Stomach (tissue), 19 donors: ENCODE measurements at places on chromosomes 5 and 9.

DNA sequence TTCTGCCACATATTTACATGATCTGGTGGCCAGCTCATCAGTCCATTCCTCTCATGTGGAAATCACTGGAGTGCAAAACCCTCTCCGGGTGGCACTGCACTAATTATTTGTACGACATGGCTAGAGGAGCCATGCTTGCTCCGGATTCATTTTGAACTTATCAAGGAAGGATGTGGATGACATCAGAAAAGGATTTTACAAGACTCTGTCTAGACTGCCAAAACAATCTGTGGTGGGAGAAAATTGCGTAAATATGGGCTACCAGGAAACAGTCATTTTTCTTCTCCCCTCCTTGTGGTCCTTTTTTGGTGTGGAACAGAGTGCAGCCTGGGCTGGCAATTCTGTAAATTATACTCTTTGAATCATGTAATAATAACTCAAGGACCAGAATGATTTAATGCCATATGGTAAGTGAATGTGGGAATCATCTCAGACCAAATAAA, 123.4 kb upstream of the IFNE start:
- H3K36me3 ChIP-seq = no peaks in the 10 kb centered on the region
- no peaks in the 10 kb centered on the region for H3K4me1 ChIP-seq
- no peak overlapping the region for H3K27ac ChIP-seq
- no peak for DNase-seq
- no peaks in the 10 kb centered on the region for H3K27me3 ChIP-seq
- no peak overlapping the region for H3K4me3 ChIP-seq

DNA sequence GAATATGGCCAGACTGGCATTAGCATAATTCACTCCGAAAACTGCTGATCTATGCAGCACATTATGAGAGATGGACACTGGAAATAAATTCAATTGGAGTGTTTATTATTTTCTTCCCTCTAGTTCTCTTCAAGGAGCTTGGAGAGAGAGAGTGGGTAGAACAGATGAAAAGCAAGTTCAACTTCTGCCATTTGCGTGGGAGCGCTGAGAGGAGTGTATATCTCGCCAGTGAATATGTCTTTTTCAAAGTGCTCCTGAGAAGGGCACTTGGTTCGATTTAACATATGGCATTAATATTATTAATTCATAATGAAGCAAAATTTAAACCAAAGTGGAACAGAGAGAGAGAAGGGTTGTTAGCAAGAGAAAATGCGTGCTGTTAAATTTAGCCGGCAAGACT, 214.4 kb downstream of the DAB2IP start:
- H3K4me3 ChIP-seq = no peak overlapping the region
- H3K36me3 ChIP-seq = peaks cover 31% of the 10 kb centered on the region
- no peak overlapping the region for H3K27ac ChIP-seq
- no peak for DNase-seq
- H3K4me1 ChIP-seq = no peaks in the 10 kb centered on the region

GRCh38 chr9:124628741-124629140, 121.5 kb upstream of the NR5A1 start:
- no peak overlapping the region for H3K27ac ChIP-seq
- no peak overlapping the region for H3K4me3 ChIP-seq
- H3K27me3 ChIP-seq = no peaks in the 10 kb centered on the region
- no peaks in the 10 kb centered on the region for H3K4me1 ChIP-seq
- no peak for DNase-seq

DNA sequence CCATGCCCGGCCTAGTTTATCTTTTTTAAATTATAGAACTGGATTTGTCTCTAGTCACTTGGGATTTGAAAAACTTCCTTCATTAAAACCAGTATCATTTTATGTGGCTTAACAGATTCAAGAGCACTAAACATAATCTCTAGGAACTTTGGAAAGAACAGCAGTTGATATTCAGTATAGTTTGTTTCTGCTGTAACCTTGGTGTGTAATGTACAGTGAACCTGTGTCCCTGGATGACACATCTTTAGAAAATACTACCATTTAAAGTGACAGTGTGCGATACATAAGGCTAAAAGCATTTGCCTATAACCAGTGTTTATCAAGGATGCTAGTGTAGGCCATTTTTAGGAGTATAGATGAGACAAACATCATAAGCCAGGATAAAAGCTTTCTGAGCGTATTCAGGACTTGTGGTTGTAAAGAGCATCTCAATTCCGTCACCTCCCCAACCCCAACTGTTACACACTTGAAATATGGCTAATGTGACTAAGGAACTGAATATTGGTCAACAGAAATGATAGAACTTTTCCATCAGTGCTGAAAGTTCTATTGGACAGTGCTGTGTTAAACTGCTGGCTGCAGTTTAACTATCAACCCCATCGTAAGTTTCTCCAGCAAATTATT, 4.4 kb downstream of the SNX18 start:
- H3K27ac ChIP-seq = peak overlapping the region; percentile 96
- peaks cover 87% of the 10 kb centered on the region for H3K4me1 ChIP-seq
- peaks cover 5% of the 10 kb centered on the region for H3K36me3 ChIP-seq

- H3K36me3 ChIP-seq = no peaks in the 10 kb centered on the region
- H3K27me3 ChIP-seq = no peaks in the 10 kb centered on the region
- H3K4me1 ChIP-seq = no peaks in the 10 kb centered on the region
- no peak overlapping the region for H3K4me3 ChIP-seq
- DNase-seq = no peak
These were observed 122.8 kb upstream of the STC2 start for GRCh38 chr5:173451031-173451430.

DNA sequence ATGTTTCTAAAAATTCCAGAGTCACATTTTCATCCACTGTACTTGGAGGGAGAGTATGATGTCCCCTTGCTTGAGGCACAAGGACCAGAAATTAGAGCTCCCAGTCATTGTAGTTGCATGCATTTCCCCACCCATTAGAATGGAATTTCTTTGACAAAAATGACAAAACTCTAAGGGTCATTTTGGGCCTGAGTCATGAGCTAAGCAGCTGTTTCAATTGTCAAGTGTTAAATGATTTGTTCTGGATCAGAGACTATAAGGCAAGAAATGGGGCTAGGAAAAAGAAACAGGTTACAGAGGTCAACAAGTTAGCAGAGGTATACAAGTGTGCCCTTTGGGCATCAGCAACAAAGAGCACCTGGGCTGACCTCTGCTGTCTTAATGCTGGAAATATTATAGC, 131.2 kb upstream of the IQGAP2 start:
- no peak for DNase-seq
- no peaks in the 10 kb centered on the region for H3K4me1 ChIP-seq
- H3K27me3 ChIP-seq = no peaks in the 10 kb centered on the region
- no peak overlapping the region for H3K27ac ChIP-seq
- no peaks in the 10 kb centered on the region for H3K36me3 ChIP-seq
- H3K4me3 ChIP-seq = no peak overlapping the region

- no peak overlapping the region for H3K4me3 ChIP-seq
- peak; percentile 43 for DNase-seq
- no peaks in the 10 kb centered on the region for H3K36me3 ChIP-seq
These were observed 123.9 kb upstream of the HAPLN1 start for GRCh38 chr5:83844449-83845068.

DNA sequence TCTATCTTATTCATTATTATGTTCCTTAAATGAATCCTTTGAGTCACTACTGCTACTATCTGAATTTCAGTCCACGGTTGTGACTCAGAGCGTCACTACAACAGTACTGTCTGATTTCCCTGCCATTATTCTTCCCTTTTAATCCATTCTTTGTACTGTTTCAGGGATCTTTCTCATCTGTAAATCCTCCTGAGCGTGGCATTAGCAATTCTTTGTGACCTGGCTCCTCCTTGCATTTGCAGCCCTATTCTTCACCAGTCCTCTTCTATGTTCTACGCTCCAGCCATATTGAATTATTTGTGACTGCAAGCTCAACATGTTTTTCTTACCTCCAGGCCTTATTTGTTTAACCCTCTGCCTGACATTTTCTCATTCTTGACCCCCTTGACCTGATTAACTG, 5.9 kb downstream of the PRPF4 start:
- H3K4me3 ChIP-seq = no peak overlapping the region
- H3K27me3 ChIP-seq = no peaks in the 10 kb centered on the region
- H3K4me1 ChIP-seq = peaks cover 20% of the 10 kb centered on the region
- H3K36me3 ChIP-seq = peaks cover 95% of the 10 kb centered on the region

DNA sequence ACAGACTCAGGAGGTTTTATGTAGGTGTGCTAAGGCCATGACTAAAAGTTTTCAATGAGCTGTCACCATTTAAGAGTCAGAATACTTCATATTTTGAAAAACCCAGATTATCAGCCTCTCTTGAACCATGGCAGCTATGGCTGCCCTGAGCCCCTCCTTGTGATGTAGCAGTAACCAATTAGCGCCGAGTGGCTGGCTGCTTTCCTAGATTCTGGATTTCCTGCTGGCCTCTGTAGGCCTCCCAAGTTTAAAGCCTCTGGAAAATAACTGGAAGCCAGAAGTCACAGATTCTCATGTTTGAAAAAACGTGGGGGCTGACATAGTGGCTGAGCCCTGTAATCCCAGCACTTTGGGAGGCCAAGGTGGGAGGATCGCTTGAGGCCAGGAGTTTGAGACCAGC, 25.5 kb downstream of the DAB2IP start:
- no peak overlapping the region for H3K27ac ChIP-seq
- H3K4me3 ChIP-seq = no peak overlapping the region
- peaks cover 33% of the 10 kb centered on the region for H3K36me3 ChIP-seq
- DNase-seq = no peak

- peak within 1 kb of the TSS; percentile 72 for H3K4me3 ChIP-seq
- peak; percentile 77 for DNase-seq
- no peaks in the 10 kb centered on the region for H3K36me3 ChIP-seq
- peak within 1 kb of the TSS; percentile 61 for H3K27ac ChIP-seq
These were observed at the start of gene NEURL1B for GRCh38 chr5:172640822-172641358. TSS of gene NEURL1B (plus strand) at chr5:172641263. CDS start at chr5:172641407, 144 bp downstream.

DNA sequence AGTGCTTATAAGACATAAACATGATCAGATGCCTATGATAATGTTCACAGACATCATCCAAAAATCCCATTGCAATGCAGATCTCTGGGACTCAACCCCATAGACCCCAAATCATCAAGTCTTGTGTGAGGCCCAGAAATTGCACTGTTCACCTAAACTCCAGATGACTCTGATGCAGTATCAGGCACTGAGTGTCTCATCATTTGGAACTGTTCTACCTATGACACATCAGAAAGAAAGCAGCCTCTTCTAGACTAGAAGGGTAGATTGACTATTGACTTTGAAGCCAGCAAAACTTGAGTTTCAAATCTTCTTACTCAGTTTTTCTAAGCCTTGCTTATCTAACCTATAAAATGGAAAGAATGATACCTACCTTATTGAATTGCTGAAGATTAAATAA, 58.7 kb upstream of the PAPPA start:
- no peaks in the 10 kb centered on the region for H3K36me3 ChIP-seq
- no peak for DNase-seq
- H3K27me3 ChIP-seq = no peaks in the 10 kb centered on the region
- no peak overlapping the region for H3K4me3 ChIP-seq
- no peak overlapping the region for H3K27ac ChIP-seq

GRCh38 chr5:74500110-74500917, 140.2 kb downstream of the ENC1 start:
- no peaks in the 10 kb centered on the region for H3K27me3 ChIP-seq
- no peak overlapping the region for H3K4me3 ChIP-seq
- no peaks in the 10 kb centered on the region for H3K36me3 ChIP-seq
- peaks cover 17% of the 10 kb centered on the region for H3K4me1 ChIP-seq
- no peak overlapping the region for H3K27ac ChIP-seq

DNA sequence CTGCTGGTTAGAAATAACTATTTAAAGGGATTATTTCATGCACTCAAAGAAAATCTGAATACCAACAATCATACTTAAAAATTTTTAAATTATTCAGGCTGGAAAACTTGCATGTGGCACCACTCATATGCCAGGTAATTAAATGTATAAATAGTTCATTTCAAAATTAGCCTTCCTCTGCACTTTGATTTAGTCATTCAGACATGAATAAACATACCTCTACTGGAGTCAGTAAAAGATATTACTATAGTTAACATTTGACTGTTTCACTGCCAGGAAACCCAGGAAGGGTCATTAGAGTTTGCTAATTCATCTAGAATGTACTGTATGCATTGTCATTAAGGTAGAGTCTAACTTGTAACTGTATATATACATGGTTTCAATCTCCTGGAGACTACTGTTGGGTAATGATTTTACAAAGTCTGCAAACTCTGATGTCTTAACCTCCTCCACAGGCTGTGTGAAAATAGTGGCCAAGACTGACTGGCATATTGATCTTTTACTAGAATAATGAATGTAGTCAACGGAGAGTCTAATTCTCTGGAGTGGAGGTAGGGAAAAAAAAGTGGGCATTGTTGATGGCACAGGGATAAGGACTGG, 43.7 kb downstream of the TEX10 start:
- H3K36me3 ChIP-seq = peaks cover 59% of the 10 kb centered on the region
- no peak for DNase-seq
- no peak overlapping the region for H3K27ac ChIP-seq
- H3K4me3 ChIP-seq = no peak overlapping the region

- no peak overlapping the region for H3K4me3 ChIP-seq
- no peak overlapping the region for H3K27ac ChIP-seq
- peaks cover 32% of the 10 kb centered on the region for H3K36me3 ChIP-seq
- peaks cover 2% of the 10 kb centered on the region for H3K4me1 ChIP-seq
- no peaks in the 10 kb centered on the region for H3K27me3 ChIP-seq
- no peak for DNase-seq
These were observed 26.1 kb downstream of the AP3B1 start for GRCh38 chr5:78268356-78268755.

GRCh38 chr9:129150672-129151211, 27.3 kb downstream of the IER5L start:
- H3K4me3 ChIP-seq = no peak overlapping the region
- H3K27me3 ChIP-seq = no peaks in the 10 kb centered on the region
- H3K4me1 ChIP-seq = peaks cover 17% of the 10 kb centered on the region
- H3K27ac ChIP-seq = no peak overlapping the region
- no peak for DNase-seq
- peaks cover 18% of the 10 kb centered on the region for H3K36me3 ChIP-seq

GRCh38 chr5:134594797-134595457, 37.7 kb downstream of the SAR1B start:
- no peaks in the 10 kb centered on the region for H3K36me3 ChIP-seq
- no peak overlapping the region for H3K27ac ChIP-seq
- no peaks in the 10 kb centered on the region for H3K27me3 ChIP-seq
- H3K4me1 ChIP-seq = peaks cover 15% of the 10 kb centered on the region
- H3K4me3 ChIP-seq = no peak overlapping the region

GRCh38 chr5:57715296-57715695, 232.7 kb upstream of the ACTBL2 start:
- H3K27me3 ChIP-seq = no peaks in the 10 kb centered on the region
- H3K4me3 ChIP-seq = no peak overlapping the region
- no peaks in the 10 kb centered on the region for H3K36me3 ChIP-seq
- no peaks in the 10 kb centered on the region for H3K4me1 ChIP-seq
- DNase-seq = no peak
